ENCODE measurements at places on chromosomes 4 and X.

GRCh38 chr4:144575181-144575580 is 70.8 kb upstream of the HHIP start:
- DNase-seq, result no peak

DNA sequence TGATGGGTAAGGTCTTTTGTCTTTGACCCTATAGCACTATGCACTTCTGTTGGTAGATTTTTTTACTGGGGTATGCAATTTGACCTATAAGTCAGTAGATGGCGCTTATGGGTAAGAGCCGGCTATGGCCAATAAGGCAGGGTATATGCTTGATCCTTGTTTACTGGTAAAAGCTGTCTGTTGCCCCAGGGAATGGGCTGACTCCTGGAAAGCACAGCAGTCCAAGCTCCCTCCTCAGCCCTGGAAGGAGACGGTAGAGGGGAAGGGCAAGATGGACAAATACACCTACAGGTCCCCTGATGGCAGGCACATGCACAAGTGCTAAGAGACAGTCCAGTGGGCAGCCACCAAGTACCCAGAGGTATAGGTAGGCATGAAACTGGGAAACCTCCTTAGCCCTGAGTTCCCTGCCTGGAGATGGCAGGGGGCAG is 63.7 kb downstream of the ADAMTS3 start:
- DNase-seq, result no peak

DNA sequence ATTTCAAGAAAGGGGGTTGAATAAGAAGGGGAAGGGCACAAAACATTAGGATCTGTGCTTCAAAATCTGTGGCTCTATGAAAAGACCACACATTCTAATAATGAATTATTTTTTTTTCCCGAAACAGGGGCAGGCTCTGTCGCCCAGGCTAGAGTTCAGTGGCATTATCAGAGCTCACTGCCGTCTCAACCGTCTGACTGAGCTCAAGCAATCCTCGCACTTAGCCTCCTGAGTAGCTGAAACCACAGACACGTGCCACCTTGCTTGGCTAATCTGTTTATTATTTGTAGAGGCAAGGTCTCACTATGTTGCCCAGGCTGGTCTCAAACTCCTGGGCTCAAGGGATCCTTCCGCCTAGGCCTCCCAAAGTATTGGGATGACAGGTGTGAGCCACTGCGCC is 33.4 kb downstream of the ACSL1 start:
- no peak for DNase-seq

- no peak for DNase-seq
Measured at GRCh38 chr4:30073011-30073710, 647.0 kb upstream of the PCDH7 start.

DNA sequence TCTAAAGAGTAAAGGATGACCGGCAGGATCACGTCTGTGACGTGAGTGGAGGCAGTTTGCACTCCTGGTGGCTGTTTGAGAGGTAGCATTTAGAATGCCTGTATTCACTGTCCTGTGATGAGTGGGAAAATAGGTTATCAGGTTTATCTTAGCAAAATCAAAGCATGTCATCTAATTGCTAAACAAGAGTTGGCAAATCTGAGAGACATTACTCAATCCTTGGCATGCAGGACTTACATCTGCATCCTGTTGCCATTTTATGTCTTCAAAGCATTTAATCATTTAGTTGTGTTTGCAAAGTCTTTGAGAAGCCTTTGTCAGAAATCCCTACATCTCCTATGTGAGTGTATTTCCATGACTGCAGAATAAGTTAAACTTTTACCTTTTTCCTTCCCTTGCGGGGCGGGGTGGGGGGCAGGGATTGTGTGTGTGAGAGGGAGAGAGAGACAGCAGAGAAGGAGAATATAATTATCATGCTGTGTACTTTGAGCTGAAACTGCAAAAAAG is 41.4 kb upstream of the MSANTD1 start:
- DNase-seq, result no peak

- no peak for DNase-seq
Measured at GRCh38 chrX:40265936-40266335, 168.2 kb upstream of the BCOR start.

GRCh38 chr4:3512279-3512678 is 19.9 kb downstream of the LRPAP1 start:
- no peak for DNase-seq

- no peak for DNase-seq
Measured at GRCh38 chrX:49273181-49273727, 3.7 kb downstream of the PPP1R3F start.

GRCh38 chr4:81040012-81040659 is 9.6 kb downstream of the BMP3 start:
- DNase-seq, result no peak

DNA sequence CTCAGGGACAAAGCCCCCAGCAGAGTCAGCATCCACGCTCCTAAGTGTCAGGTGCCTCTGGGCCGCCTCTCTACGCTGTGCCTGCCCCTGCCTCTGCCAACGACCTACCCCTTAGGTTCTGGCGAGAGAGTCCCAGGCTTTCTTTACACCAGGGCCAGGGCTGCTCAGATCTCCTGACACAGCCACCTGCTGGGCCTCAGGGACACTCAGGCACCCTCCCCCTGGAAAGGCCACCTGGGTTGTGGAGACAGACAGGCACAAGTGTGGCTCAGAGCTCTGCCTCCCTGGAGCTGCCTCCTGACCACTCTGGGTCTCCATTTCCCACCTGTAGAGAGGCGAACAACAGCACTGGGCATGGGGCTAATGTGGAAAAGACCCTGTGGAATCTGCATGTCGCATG is 90.0 kb upstream of the ADRA2C start:
- DNase-seq, result no peak

DNA sequence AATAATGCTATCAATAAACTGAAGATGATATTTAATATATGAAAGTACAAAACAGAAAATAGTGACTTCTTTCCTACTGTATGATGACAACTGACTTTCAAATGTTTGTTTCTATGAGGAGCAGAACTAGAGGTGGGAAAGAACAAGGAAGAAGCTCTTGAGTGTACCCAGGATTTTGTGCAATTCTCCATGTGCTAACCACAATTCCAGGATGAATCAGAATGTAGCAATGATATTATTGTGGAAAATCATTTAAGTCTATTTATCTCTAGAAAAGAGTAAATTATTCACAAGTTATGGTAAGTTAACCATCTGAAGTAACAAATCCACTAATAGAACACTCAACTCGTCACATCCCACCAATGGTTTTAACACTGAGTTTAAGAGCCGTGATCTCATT is 324.1 kb upstream of the EMCN start:
- no peak for DNase-seq

DNA sequence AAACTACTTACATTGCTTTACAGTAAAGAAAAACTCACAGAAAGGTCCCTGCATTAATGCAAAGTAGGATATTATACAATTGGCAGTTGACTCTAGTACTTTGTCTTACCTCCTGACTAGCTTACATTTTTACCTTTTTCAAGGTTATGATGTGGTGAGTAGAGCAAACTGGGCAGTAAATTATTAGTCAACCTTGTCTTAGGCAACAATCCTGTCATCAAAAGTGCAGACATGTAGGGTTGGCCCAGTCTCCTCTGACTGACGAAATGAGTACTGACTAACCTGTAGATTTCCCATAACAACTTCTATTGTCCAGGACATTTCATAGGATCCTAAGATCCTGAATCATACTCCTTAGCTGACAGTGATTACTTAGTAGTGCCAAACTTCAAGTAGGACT is 142.0 kb upstream of the NUDT6 start:
- DNase-seq, result peak; percentile 46

DNA sequence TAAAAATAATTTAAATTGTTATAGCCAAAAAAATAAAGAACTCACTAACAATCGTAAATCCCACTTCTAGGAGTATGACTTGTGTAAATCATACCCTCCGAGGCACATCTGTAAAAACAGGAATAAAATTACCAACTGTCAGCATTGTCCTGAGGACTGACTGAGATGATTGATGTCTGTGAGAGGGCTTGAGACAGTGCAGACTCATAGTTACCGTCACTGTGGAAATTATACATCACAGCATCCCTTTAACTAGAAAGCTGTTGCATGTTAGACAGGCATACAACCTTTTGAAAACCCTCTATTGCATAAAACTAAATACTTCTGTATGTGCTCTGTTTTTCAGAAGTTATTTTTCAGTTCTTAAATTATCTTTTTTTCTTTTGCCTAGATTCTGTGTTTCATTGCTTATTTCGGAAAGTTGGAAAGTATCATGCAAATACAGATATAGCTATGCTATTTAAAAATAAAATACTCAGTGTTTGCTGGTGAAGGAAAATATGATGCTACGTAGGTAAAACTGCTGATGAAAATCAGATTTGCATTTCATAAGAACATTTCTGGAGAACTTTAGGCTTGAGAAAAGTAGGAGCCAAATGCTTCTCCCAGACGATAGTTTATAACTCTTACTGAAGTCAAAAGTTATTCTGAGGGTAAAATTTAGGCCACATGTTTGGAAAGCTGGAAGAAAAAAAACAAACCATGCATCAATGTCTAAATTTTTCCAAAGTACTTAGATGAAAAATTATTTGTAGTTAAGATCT is 13.6 kb upstream of the RBPJ start:
- DNase-seq, result no peak

DNA sequence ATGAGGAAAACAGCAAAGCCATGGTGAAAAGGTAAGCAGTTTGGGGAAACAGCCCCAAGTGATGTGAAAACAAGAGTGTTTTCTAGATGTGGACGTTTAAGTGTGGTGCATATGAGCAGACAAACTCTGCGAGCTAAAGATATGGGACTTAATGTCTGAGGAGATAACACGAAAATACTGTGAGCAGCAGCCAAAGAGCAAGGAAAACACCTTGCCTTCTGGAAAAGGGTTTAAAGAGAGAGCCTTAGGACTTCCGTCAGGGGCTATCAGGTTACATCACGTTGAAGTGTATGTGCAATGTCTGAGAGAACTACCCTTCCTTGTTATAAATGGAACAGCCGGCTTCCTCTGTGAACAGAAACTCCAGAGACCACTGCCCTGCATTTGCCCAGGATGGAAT is 54.2 kb downstream of the LEF1 start:
- no peak for DNase-seq

DNA sequence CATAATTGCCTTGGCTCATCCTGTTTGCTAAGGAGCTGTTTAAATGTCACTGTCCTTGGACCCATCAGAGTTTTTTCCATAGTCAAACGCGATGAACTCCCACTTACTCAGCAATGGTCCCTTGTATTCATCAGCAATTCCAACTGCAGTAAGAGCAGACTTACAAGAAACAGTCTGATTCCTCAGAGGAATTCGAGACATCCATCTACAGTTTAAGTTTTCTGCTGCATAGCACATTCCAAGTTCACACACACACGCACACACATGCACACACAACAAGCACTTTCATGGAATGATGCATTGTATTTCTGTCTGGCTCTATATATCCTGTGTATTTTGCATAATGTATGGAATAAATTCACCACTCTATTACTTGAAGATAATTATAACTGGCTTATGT is 32.7 kb upstream of the TMEM150C start:
- no peak for DNase-seq
